ENCODE measurements at places on chromosomes 4 and X. TPM values are rescaled to one million over a fixed set of nuclear protein-coding genes. Genes with fewer than 3 reads are reported as not detected.

GRCh38 chr4:8570201-8570600, 10.0 kb upstream of the GPR78 start:
- no peak for DNase-seq

DNA sequence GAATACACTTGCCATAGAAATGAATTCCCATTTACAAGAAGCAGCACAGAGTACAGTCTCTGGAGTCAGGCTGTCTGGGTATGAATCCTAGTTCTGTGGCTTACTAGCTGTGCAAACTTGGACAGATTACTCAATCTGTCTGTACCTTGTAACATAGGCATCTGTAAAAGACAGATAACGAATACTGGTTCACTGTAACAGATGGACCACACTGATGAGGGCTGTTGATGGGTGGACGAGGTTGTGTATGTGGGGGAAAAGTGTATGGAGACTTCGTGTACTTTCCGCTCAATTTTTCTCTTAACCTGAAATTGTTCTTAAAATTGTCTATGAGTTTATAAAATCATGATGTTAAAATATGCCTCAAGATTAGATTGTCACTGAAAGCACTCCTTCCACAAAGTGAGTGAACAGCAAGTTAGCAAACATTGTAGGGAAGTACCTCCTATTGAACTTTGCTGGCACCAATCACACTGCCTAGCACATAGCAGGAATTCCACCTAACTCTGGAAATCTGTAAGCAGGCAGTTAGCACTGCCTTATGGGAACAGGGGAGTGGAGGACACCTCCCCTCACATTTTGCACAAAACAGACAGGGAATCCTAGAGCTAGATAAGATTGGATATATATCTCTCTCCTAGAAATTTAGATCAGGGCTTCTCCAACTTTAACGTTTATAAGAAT, 6.5 kb upstream of the EXOSC9 start:
- no peak for DNase-seq

DNA sequence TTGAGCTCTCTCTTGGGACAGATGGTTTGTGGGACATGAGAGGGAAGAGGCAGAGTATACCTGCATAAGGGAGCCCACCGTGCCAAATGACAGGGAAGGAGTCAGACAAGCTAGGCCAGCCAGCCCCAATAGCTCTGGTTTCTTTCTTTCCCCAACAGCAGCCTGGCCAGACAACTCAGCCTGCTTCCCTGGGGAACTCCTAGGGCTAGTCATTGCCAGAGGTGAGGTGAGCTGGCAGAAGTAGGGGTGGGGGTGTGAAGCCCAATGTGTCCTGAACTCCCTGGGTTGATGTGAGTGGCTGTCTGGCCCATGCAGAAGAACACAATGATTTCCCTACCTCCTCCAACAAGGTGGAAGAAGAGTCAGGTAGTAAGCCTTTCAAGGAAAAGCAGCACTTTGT, 135.5 kb downstream of the AMMECR1 start:
- no peak for DNase-seq

GRCh38 chr4:42600578-42600977, 56.3 kb downstream of the ATP8A1 start:
- no peak for DNase-seq

- no peak for DNase-seq
Observed at GRCh38 chr4:174628191-174628590, 105.9 kb upstream of the HPGD start.

The GAB1 gene
- 13.7 TPM for total RNA-seq

The TECRL gene
- not detected for total RNA-seq

DNA sequence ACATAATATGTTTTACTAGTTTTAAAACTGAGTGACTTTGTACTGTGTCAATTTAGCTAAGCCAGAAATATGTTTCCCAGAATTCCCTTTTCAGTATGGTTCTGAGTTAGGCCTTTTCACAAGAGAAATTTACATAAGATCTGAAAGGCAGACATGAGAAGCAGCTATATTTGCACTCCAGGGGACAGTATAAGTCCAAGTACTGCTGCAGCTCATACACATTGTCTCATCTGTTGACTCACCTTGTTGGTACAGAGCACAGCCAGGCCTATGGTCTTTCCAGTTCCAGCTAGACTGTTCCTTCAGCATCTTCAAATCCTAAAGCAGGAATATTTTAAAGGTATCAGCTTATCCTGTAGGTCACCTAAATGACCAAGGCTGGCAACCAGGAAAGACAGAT, 53.5 kb downstream of the BMP3 start:
- peak; percentile 10 for DNase-seq

The CHRNA9 gene
- total RNA-seq = not detected

GRCh38 chr4:5469861-5470260, 238.5 kb downstream of the EVC2 start:
- DNase-seq = no peak

DNA sequence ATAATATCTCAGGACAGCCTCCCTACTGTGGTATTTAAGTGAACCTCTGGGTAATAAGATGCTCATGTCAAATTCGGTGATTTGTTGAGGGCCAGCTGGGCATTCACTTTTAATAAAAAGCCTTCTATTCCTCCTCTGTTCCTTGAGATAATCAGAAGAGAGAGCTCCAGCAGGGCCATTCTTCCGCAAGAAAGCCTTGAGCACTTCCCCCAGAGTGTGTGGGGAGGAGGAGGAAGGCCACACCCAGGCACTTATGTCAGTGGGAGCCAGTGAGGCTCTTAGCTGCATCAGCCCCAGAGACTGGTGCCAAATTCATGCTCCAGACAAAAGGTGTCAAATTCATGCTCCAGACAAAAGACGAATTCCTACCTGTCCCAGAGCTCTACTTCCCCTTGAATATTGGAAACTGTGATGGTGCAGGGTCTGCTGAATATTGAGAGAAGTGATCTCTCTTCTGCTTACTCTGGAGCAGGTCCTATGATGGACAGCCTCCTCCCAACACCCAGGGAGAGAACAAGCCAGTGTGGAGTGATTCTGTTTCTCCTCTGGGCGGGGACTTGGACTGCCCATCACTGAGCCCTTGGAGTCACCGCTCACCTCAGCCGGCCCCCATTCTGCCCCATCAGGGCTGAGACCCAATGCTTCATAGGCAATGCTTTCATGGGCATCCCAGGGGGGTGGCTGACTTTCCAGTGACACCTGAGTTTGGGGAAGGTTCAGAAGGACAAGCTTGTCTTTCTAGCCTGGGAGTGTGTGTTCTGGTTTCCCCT, 68.1 kb downstream of the FHDC1 start:
- no peak for DNase-seq

DNA sequence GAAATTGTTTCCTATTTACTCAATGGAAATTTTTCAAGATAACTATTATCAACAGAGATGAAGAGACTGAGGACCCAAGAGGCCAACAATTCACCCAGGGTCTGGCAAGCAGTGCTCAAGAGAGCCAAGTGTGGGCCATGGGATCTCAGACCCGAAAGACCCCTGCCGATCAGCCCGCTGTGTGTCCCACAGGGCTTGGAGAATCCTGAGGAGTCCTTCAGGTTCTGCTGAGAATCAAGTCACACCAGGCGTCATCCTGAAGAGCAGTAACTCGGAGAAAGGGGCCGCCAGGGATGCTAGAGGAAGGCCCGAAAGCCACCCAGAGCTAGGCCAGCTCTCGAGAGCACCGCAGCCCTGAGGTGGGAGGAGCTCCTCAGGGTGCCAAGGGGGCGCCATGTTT, 48.7 kb downstream of the FGFRL1 start:
- DNase-seq = no peak

- peak; percentile 28 for DNase-seq
Observed at GRCh38 chrX:70476934-70477733, 32.5 kb downstream of the DLG3 start.

The FHL1 gene
- 246 TPM for total RNA-seq

DNA sequence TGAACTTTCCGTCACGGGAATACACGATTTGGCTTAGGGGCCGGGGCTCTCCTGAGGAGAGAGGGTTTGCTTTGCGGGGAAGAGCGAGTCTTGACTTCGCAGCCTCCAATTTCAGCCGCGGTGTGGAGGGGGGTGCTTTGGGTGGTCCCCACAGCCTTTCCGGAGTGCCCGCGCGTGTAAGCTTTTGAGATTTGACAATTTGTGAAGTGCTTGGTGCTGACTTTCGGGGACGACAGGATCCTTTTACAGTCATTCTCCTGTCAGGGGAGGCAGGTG, 355 bp downstream of the SCML1 start:
- no peak for DNase-seq

- DNase-seq = no peak
Observed at GRCh38 chrX:15749642-15750610, 11.9 kb downstream of the CA5B start.

The UGT2B11 gene
- not detected for total RNA-seq

The GDI1 gene
- 52.9 TPM for total RNA-seq

DNA sequence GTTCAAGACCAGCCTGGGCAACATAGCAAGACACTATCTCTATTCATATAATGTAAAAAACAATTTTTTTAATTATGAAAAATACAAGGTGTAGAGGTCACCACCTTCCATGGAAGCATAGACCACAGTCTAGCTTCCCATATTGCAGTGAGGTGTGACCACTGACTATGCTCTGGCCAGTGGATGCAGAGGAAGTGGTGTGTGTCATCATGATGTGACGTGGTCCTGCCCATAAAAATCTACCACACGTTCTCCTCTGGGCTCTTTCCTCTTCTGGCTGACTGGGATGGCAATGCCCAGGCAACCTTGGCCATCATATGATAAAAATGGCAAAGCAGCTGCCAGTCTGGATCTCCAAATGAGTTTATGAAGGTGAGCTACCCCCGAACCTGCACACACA, 65.7 kb downstream of the RBM47 start:
- DNase-seq = no peak

GRCh38 chr4:187999406-187999932, 3.9 kb downstream of the ZFP42 start:
- no peak for DNase-seq

- no peak for DNase-seq
Observed at GRCh38 chrX:150310417-150310816, 52.7 kb upstream of the MAMLD1 start.

DNA sequence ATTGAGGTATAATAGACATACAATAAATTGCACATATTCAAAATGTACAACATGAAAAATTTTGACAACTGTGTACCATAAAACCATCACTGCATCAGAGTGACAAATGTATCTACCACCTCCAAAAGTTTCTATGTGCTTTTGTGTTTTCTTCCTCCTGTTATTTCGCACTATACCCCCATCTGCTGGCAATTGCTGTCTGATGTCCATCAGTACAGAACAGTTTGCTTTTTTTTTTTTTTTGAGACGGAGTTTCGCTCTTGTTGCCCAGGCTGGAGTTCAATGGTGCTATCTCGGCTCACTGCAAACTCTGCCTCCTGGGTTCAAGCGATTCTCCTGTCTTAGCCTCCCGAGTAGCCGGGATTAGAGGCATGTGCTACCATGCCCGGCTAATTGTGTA, 154.3 kb upstream of the GIMD1 start:
- DNase-seq = no peak

DNA sequence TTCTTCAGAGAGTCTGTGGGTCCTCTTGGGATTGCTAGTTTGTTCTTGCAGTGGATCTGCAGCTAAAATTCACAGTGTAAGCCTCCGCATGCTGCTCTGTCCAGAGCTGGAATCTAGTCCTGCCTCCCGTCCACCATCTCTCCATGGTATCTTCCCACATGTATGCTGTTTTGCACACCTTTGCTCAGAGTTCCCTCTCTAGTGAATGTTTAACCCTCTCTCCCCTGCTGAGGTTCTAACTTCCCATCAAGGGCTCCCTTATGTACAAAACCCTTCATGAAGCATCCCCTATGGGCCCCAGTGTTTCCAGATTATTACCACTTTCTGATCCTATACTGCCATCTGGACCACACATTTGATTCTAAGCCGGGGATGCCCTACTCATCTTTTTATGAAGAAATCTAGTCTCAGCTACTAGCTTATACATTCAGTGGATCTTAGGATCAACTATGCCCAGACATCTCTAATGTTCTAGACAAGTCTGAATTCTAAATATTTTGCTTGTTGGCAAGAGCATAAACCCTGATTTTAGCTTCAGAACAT, 157.3 kb downstream of the CPEB2 start:
- no peak for DNase-seq

GRCh38 chrX:15745179-15745578, 7.1 kb downstream of the CA5B start:
- DNase-seq = no peak

DNA sequence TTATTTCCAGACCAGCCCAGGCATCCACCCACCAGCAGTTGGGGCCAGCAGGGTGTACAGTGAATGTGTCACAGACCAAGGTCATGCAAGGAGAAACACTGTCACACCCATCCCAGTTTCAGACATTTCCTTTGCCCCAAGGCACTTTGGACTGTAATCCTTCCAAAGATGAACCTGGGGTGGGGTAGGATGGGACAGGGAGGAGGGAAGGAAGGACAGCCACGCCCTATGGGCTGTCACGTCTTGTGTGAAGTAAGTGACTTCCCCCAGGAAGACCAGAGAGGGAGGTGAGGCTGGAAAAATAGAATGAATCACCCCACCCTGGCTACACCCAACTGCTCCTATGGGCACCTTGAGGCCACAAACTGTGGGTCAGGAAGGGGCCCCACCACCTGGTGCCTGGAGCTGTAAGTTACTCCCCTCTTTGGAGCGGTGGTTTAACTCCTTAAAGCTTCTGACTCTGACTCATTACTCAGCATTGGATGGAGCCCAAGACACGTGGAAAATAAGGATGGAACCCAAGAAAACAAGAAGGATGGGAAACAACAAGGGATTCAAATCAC, 349.9 kb upstream of the KLF3 start:
- no peak for DNase-seq

The TMEM31 gene
- total RNA-seq = 7.6 TPM

DNA sequence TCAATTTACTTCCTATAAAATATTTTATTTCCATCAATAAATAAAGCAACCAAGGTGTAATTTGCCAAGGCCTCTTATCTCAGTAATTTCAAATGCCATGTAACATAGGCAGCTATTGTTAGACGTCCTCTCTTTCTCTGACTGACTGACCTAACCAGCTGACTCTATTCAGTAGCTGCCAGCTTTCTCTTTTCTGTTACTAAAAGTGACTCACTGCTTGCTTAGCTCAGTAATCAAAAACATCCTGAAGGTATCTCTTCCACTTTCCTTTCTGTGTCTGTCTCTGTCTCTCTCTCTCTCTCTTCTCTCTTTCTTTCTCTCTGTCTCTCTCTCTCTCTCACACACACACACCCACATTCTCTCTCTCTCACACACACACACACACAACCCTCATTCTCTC, 134.2 kb downstream of the SPOCK3 start:
- DNase-seq = peak; percentile 15

DNA sequence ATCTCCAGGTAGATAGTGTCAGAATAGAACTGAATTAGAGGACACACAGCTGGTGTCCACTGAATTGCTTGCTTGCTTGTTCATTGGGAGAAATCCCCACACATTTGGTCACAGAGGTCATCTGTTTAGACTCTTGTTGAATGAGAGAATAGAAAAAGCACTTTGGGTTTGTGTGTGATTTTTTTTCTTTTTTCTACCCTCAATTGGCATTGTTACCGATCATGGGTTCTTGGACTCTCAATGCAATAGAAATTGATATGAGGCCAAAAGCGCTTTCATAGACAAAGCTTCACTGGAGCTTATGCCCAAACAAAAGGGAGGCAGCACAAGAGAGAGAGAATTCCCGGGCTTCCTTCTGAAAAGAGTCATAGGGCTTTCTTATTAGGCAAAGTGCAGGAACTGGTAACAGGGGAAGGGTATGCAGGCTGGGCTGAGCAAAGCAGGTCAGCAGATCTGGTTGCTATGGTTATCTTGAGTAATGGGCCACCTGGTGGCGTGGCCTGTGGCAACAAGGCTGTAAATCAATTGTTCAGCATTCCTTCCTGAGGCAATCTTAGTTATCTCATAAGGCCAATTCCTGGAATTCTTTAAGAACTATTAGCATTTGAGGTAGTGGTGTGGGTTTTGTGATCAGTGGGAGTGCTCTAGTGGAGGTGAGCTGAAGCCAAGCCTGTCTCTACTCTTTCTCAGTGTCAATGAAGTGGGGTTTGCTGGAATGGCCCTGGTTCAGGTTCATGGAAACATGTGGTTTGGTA, 5.3 kb upstream of the GPR82 start:
- no peak for DNase-seq

- DNase-seq = no peak
Observed at GRCh38 chr4:102586644-102587021, 85.5 kb downstream of the NFKB1 start.

Data from prostate gland (tissue), 2 donors.